ENCODE measurements at places on chromosomes 1 and 21.

DNA sequence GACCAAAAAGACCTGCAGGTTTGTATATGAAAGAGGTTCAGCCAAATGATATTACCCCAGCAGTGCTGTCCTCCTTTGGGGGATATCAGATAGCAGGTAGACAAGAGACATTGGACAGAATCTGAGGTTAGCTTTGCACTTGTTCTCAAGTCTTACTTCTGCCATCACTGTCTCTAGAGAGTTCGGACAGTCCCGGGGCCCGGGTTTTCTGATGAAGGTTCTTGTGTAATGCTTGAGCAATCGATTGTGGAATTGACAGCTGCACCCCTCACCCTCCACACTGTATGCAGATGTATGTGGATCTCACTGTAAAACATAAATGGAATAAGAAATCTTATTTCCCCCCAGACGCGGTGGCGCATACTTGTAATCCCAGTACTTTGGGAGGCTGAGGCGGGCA, 56.2 kb upstream of the MORC3 start:
- no peak for DNase-seq

- no peak for DNase-seq
These were observed 74.6 kb downstream of the RGL1 start for GRCh38 chr1:183879494-183879893.

GRCh38 chr1:234887016-234887900, 241.4 kb downstream of the TOMM20 start:
- DNase-seq: peak; percentile 71

DNA sequence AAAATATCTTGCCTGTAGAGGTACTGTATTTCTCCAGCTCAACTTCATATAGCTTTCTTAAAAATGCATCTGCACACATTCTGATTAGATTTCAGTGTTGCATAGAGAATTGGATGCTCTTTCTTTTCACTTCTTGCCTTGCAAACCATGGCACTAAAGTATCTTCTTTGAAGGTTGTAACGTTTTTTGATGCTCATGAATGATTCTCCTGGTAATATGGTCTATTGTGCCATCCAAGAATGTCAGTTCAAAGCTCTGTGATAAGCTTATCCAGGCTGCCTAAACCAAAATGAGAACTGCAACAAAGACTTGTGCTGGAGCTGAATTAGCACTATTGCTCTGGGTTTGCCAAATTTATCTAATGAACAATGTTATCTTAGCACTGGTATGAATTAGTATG, 1.9 kb downstream of the SGIP1 start:
- DNase-seq: no peak

GRCh38 chr1:104348277-104348676, 598.6 kb downstream of the AMY1C start:
- no peak for DNase-seq

DNA sequence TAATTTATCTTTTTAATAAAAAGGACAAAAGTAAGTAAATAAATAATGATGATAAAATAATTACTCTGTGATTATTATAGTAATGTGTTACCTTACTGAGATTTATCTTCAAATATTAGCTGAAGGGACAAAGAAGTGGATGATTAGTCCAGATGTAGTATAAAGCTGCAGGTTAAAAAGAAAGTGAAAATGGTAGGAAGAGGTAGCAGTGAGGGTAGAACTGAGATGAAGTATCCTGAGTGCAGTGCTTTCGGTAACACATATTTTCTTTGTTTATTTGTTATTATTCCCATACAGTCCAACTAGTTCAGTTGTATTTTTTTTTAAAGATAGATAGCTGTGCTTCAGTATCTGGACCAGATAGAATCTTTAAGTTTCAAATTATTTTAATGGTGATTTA, 1203.5 kb downstream of the NCAM2 start:
- no peak for DNase-seq

GRCh38 chr1:152189657-152190442, 30.8 kb upstream of the RPTN start:
- DNase-seq: peak; percentile 75

GRCh38 chr1:220271706-220272046, 577 bp downstream of the RAB3GAP2 start:
- DNase-seq: peak; percentile 54

DNA sequence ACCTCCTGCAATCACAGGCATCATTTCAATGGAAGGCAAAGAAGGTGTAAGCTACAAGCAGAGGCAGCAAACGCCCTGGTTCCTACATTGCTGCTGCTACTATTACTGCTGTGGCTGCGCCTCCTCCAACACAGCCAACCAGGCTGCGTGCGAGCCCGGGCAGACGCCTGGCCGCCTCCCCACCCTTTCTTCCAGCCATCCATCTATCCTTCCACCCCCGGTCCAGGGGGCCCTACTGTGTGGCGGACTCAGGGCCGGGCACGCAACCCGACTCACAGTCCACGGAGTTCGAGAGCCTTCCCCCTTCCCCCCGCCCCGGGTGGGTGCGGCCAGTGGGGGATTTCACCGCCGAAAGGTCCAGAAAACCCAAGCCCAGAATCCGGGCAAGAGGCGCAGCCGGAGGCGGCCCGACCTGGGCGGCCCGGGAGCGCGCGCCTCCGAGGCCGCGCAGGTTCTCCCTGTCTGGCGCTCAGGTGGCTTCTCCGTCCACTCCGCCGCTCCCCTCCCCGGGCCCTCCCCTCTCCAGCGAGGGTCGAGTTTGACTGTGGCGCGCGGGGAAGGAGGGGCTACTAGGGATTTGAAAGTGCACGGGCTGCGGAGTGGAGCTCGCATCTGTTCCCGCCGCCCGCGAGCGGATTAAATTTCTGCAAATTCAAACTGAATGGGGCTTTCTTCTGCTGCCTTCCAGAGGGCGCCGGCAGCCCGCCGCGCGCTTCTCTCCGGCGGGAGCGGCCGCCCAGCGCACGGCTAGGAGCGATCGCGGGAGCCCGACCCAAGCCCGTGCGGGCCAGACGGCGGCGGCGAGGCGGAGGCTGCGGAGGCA, at the start of gene HUNK:
HUNK (plus strand) TSS at position 569 of the 823 bp plus-strand sequence. CDS start 655 bp downstream, outside the sequence.
- DNase-seq: peak; percentile 53

DNA sequence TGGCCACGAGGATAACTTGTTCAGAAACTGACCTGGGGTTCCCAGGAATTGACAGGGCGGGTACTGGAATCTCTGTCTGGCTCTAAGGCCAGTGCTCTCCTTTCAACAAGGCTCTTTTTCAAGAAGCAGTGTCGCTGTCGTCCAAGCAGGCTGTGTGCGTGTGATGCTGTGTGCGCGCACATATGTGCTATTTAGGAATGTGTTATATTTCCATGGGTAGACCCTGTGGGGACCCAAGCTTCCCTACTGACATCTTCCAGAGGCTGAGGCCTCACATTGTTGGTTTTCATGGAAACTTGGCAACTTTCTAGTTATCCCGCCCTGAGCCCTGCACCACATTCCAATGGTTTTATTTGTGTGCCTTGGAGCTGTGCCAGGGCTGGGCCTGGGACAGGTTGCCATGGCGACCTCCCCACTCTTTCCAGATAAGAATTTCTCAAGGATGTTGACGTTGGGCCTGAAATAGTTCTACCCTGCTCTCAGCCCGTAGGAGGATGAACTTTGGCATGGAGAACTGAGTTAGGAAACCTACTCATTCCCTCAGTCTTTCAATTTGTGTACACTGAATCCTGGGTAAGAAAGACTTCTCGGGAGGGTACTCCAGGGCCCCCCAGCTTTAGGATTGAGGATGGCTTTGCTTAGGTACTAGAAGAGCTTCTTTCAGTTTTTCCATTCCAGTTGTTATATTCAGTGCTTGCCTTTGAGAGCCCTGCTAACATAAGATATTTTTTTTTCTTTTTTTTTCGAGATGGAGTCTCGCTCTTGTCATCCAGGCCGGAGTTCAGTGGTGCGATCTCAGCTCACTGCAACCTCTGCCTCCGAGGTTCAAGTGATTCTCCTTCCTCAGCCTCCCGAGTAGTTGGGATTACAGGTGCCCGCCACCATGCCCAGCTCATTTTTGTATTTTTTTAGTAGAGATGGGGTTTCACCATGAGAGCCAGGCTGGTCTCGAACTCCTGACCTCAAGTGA, 38.8 kb upstream of the SRSF10 start:
- peak; percentile 100 for DNase-seq

GRCh38 chr1:170853302-170853701, 82.0 kb upstream of the MROH9 start:
- DNase-seq: no peak

GRCh38 chr1:184851822-184852746, 97.4 kb upstream of the EDEM3 start:
- no peak for DNase-seq

DNA sequence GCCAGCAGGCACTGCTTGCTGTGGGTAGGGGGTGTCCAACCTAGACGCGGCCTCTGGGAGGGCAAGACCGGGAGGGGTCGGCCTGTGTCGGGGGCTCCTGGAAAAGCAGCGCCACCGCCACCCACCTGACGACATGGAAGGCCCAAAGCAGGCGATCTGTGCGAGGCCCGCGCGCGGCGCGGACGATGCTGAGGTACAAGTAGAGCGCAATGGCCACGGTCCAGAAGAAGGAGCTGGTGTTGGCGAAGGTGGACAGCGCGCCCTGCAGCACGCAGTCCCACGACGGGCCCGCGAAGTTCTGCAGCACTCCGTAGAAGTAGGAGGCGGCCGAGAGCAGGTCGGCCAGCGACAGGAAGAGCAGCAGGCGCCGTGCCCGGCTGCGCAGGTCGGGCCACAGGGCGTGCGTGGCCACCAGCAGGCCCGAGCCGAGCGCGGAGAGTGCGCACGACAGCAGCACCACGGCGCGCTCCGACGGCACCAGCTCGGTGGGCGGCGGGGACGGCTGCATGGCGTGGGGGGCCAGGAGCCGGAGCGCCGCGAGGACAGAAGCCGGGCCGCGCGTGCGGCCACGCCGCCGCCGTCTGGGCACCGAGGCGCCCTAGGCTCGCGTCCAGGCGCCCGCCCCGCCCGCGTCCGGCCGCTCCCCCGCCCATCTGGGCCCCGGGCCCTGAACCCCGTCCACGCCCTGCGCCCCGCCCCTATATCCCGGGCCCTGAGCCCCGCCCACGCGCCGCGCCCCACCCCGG, at the start of gene GPR157:
GPR157 (minus strand) TSS at position 583 of the 746 bp plus-strand sequence; CDS start at position 508, 75 bp downstream.
- DNase-seq: peak; percentile 79

DNA sequence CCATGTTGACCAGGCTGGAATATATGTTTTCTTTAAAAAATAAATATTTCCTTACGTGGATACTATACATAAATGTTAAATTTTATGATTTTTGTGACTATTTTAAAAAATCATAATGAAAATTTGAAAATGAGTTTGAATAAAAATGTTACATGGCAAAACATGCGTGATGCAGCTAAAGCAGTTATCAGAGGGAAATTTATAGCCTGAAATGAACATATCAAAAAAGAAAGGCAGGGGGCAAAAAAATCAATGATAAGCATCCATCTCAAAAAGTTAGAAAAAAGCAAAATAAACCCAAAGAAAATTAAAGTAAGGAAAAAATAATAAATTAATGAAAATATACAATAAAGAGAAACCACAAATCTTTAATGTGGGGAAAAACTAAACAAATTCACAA, 8.6 kb downstream of the CCSAP start:
- DNase-seq: no peak

GRCh38 chr1:74513411-74514300, 1.2 kb upstream of the LRRC53 start:
- no peak for DNase-seq

GRCh38 chr1:208167261-208167869, 76.8 kb downstream of the PLXNA2 start:
- no peak for DNase-seq

GRCh38 chr1:40786171-40786994, 2.8 kb downstream of the KCNQ4 start:
- DNase-seq: no peak

GRCh38 chr1:147600119-147601111, 59.1 kb downstream of the BCL9 start:
- DNase-seq: peak; percentile 62

GRCh38 chr1:54996359-54996868, 2.3 kb upstream of the BSND start:
- peak; percentile 69 for DNase-seq

- no peak for DNase-seq
These were observed 52.0 kb upstream of the SMYD2 start for GRCh38 chr1:214228976-214229375.

DNA sequence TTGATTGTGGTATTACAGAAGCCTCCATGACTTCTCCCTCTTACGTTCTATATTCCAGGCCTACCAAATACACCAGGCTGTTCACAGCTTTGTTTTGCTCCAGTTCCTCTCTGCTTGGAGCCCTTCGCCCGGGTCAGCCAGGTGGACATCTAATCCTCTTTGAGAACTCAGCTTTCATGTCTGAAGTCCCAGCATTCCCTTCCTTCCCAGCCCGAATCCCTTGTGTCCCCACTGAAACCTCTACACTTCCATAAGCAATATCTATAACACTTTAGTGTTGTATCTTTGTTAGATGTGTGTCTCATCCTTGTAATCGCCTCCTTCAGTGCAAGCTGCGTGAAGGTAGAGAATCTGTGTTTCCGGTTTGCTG, 1.9 kb downstream of the RNF11 start:
- DNase-seq: peak; percentile 36

Measured in EH (cell line).